Fibroblast of mammary gland (primary cell): ENCODE measurements at places on chromosomes 5 and 9.
A peak's percentile ranks its signal among the peaks of the same experiment; 100 is the strongest.

DNA sequence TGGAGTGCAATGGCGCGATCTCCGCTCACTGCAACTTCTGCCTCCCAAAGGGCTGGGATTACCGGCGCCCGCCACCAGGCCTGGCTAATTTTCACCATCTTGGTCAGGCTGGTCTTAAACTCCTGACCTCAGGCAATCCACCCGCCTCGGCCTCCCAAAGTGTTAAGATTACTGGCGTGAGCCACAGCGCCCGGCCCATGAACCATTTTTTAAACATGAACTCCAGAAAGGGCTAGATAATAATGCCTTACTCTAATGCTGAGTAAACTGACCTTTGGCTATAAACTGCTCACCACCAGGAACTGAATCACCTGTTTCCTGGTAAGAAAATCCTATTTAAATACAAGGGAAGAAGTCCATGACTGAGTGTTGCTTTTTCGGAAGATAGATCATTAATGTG is 23.2 kb upstream of the DAB2 start:
- peak; percentile 11 for DNase-seq

DNA sequence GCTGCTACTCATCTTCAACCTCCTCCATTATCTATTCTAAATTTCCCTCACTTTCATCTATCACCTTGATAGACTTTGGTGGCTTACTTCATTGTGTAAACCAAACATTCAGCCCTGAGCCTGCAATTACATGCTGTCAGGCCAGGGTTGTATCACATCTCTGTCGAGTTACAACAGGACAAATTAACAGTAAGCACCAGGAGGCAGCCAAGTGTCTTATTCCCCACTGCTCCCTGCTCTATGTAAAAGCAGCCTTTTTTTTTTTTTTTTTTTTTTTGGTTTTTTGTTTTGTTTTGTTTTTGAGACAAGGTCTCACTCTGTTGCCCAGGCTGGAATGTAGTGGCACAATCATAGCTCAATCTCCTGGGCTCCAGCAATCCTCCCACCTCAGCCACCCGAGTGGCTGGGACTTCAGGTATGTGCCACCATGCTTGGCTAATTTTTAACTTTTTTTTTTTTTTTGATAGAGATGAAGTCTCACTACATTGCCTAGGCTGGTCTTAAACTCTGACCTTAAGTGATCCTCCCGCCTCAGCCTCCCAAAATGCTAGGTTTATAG is 15.2 kb upstream of the ZCCHC9 start:
- no peak for DNase-seq

GRCh38 chr5:13704396-13704795 is 240.1 kb downstream of the DNAH5 start:
- no peak for DNase-seq

GRCh38 chr9:113370806-113371325 is 5.9 kb downstream of the HDHD3 start:
- no peak for DNase-seq

DNA sequence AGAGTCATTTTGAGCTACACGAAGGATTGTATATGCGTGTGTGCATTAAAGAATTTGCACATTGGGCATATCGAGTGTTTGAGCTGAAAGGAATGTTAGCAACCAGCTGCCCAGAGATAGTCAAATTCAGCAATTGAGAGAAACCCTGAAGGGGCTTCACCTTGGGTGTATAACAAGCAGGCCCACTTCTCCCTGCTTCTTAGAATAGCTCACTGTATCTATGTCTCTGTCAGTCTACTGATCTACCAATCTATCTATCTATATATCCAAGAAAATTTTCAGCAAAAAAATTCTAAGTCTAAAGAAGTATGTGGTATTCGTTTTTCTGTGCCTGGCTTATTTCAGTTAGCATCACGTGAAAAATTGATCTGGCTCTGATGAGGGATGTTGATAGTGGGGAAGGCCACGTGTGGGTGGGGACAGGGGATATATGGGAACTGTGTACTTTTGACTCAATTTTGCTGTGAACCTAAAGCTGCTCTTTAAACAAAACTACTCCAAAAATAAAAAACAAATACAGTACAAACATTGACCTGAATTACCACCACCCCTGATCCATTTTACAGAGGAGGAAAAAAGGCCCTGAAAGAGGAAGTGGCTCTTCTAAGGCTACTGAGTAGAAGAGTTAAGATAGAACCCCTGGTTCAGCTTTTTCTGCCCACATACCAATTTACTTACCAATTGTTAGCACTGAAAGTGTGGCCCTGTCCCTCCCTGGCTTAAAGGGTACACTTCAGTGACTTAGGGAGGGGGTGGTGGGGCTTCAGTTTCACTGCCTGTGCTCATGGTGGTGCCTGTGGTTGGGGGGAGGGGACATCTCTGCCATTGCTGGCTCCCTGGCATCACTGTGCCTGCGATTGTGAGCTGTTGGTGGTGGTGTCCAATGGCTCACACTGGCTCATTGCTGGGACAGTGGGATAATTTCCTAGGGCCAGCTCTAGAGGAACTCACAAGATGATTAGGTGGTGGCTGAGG is 141.8 kb downstream of the DOCK2 start:
- DNase-seq = no peak

DNA sequence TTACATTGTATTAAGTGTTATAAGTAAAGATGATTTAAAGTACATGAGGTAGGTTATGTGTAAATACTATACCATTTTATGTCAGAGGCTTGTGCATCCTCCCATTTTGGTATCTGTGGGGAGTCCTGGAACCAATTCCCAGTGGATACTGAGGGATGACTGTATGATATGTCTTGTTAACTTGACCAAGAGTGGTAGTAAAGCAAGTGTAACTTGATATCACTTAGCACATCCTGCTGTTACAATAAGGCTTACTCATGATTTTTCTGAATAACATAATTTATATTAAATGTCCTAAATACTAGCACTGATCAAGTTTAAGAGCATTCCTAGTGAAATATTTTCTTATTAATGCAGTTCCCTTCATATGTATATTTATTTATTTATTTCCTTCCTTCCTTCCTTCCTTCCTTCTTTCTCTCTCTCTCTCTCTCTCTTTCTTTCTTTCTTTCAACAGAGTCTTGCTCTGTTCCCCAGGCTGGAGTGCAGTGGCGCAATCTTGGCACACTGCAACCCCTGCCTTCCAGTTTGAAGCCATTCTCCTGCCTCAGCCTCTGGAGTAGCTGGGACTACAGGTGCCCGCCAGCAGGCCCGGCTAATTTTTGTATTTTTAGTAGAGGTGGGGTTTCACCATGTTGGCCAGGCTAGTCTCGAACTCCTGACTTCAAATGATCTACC is 7.5 kb downstream of the NDFIP1 start:
- peak; percentile 89 for DNase-seq

- DNase-seq = no peak
These were observed 11.1 kb downstream of the PWWP2A start for GRCh38 chr5:160108124-160108523.

DNA sequence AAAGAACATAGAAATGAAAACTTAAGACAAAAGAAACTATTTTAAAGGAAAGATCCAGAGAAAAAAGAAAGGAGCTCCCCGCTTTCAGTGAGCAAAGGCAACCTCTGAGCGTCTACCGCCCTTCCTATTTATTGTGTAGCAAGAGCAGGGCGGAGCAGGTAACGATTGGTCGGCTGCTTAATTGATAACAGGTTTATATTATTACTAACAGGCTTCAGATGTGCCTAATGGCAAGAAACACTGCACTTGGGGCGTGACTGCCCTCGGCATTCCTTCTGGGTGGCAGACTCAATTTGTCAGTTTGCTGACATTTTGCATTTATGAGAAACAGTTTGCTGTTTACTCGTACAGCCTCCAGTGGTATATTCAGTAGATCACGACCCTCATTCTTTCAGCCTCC is 482.7 kb upstream of the C9orf72 start:
- DNase-seq = peak; percentile 14

GRCh38 chr5:114070093-114070722 is 291.7 kb upstream of the KCNN2 start:
- no peak for DNase-seq

- peak; percentile 54 for DNase-seq
These were observed 10.4 kb downstream of the FCN2 start for GRCh38 chr9:134891053-134891452.

DNA sequence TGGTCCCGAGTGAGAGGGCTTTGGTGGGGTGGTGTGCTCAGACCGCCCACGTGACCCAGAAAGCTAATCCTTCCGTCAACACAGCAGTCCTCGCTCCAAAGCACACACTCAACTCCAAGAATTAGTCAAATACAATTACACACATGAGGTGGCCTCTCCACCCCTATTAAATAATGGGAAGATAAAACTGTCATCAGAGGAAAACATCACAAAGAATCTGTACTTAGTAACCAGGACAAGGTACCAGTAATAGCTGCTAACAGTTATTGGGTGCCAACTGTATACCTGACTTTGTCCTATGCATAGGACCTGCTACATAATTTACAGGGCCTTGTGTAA is 222.8 kb downstream of the HSPA4 start:
- peak; percentile 12 for DNase-seq

GRCh38 chr5:40939753-40940152 is 30.5 kb downstream of the C7 start:
- DNase-seq = no peak

DNA sequence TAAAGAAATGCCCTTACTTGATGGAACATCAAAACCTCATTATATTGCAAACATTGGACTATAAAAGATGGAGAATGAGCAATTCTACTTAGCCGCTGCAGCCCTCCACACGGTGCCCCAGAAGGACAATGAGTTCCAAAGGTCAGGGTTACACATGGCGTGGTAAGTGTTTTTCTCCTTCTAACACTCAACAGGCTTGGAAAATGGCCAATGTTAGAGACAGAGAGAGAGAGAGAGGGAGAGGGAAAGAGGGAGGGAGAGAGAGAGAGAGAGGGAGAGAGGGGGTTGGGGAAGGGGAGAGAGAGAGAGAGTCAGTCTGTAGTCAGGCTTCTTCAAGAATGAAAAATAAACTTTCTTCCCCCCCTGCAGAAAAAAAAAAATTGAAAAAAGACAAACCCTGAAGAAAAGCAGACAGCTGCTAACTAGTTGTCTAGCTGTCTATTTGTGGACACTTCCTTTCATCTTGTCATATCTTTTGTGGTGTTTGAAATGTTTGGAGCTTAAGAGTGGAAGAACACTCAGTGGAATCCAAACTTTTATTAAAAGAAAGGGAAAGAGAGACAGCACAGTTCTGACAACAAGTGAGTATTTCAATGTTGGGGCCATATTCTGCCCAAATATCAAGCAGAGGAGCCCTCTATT is 324.8 kb downstream of the TMEM38B start:
- no peak for DNase-seq

DNA sequence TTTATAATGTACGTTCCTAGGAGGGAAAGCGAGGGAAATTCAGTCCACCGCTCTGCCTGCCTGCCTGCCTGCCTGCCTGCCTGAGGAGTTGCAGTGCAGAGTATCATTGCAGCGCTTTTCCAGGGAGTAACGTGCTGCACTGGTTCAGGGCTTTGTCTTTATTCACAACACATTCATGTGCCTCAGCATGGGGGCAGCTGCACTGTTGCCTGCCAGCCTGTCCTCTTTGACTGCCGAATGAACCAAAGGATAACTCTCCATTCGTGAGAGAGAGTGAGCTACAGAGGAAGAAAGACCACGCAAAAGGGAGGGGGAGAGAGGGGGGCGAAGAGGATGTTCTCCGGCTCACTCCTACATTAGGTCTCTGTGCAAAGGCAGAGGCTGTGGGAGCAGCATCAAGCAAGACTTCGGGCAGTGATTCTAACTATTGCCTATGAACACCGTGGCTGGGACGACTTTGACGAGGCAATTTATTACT is 791.2 kb downstream of the MAT2B start:
- no peak for DNase-seq

- DNase-seq = no peak
These were observed 2.9 kb downstream of the DPH7 start for GRCh38 chr9:137575716-137576411.

DNA sequence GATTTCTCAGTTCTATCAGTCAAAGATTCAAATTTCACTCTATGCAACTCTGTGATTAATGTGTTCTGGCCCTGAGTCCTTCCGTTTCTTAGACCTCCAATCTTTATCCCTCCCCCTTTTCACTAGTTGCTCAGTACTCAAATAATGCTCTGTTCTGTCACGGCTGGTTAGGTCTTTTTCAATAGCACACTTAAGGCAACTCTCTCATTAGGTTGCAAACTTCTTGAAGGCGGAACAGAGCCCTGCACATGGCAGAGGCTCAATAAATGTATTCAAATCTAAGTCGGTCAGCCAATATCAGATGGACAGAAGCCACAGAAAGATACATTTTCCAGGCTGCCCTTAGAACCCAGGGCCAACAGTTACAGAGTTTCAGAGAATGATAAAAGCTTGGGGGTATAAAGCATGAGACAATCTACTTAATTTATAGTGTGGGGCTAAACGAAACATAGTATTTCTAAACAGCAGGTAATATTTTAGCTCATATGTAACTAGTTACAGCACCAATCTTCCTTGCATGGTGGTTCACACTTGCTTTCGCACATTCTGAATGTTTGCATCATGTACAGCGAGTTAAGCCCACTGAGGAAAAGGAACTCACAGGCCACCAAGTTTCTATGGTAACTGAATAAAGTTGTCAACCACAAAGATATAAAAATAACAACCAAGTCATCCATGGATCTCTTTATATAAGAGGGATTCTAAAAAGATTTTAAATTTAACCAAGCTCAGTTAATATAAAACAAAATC is 67.1 kb upstream of the GOLPH3 start:
- DNase-seq = no peak

DNA sequence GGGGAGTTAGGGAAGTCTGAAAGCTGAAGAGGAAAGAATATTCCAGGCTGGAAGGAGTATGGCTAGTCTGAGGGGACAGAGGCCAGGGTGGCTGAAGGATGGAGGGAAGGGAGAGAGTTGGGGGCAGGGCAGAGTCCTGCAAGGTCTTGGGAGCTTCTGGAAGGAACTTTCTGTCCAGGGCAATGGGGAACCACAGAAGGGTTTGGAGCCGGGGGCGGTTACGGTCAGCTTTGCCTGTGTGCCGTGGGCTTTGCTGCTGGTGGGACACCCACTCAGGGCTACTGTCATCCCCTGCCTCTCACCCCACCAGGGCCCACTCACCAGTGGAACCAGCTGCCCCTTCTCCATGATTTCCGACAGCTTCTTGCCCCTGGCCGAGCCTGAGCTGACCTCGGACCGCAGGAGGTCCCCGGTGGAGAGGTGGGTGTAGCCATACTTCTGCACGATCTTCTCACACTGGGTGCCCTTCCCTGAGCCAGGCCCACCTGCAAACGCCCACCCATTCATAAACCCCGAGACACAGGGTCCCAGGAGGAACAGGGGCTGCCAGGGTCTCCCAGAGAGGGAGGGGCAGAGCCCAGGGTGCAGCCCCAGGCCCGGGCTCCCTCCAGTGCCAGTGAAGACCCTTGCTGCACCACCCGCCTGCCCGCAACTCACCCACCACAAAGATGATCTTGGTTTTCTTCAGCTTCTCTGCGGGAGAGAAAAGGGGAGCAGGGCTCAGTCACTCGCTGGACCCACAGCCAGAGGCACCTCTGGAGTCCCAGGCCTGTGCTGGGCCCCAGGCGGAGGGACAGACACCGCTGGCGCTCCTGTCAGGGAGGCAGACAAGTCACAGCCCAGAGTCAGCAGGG is 4.9 kb downstream of the AK1 start:
- no peak for DNase-seq

GRCh38 chr9:134440636-134441226 is 114.5 kb downstream of the RXRA start:
- no peak for DNase-seq
